ENCODE measurements at places on chromosomes 2 and 18.

DNA sequence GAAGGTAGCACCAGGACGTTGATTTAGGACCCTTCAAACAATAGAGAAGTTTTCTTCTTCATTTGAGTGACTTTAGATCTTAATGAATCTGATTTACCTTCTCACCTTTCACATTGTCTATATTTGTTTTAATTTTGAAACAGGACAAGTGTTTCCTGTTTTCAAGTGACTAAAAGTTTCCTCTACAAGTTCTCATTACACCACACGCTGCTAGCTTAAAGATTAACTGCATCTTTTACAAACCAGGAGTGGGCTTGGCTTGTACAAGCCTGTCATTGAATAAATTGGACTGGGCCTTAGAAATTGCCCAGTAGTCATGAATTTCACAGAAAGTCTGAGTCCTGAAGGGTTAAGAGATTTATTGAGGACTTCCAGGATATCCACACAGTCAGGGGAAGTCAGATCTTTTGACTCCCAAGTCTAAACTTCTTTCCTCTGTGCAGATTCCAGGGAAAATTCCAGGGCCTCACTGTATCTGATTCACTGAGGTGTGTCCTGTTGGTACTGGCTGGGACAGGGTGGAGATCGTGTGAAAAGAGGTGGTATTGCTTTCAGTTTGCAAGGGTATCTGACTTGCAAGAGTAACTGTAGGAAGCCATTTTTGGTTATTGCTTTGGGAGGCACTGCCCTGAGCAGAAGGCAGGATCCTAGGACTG, 3.4 kb downstream of the SGPP2 start:
- no peak for DNase-seq

- DNase-seq: no peak
Measured at GRCh38 chr2:6993229-6993640, 76.0 kb downstream of the RNF144A start.

DNA sequence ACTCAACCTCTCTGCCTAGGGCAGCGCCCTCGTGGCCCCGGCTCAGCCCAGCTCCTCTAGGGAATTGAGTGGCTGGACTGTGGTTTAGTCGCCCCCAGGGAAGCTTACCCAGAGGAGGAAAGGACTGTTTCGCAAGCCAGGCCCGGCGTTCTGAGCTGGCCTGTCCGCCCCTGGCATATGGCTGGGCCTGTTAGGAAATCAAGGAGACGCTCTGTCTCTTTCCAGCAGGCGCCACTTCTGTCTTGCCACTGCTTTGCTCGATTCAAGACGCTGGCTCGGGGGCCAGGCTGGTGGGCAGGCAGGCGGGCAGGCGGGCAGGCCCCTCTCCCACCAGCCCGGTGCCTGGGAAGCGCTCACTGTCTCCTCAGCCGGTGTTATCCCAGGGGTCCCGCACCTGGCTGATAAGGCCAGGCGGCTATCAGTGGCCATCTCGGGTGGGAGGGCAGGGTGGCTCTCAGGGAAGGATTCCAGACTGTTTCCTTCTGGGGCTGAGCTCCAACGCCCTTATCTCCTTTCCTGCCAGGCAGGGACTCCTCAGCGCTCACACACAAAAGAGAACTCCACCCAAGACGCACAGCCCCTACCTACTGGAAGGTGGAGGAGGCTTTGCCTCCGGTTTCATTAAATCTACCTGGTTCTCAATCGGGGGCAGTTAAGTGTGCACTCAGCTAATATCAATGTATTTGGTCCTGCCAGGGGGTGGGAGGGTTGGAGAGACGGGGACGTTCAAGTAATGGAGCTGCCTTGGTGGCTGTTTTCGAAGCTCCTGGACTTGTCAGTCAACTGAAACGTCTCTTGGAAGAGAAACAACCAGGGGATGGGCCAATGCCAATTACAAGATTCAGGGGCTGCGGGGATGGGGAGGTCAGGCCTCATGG, 109.1 kb downstream of the SMAD7 start:
- DNase-seq: no peak

DNA sequence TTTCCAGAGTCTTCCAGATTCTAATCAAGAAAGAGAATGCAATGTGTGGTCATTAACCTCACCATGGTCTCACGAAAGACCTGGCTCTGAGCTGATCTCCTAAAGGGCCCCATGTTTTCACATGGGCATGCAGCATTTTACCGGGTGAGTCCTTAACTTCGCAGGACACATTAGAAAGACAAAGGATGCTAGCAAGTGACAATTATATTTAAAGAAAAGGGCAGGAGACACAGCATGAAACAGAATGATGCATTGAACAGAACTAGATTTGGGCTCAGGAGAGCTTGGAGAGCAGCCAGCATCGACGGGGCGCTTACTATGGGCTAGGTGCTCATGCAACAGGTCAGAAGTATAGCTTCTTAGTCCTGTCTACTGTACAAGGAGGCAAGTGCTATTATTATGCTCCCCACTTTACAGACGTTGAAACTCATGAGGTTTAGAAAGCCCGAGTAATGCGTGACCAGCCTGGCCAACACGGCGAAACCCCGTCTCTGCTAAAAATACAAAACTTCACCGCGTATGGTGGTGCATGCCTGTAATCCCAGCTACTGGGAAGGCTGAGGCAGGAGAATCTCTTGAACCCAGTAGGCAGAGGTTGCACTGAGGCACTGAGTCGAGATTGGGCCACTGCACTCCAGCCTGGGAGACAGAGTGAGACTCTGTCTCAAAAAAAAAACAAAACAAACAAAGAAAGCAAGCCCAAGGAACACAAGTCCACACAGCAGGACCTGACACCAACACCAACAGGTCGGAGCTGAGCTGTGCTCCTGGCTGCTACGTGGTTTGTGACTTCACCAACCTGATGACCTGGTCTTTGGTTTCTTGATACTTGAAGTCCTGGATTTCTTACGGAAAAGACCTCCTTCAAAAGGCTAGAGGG, 16.1 kb downstream of the MBP start:
- DNase-seq: no peak

GRCh38 chr2:119521433-119522050, 2.7 kb downstream of the SCTR start:
- no peak for DNase-seq

DNA sequence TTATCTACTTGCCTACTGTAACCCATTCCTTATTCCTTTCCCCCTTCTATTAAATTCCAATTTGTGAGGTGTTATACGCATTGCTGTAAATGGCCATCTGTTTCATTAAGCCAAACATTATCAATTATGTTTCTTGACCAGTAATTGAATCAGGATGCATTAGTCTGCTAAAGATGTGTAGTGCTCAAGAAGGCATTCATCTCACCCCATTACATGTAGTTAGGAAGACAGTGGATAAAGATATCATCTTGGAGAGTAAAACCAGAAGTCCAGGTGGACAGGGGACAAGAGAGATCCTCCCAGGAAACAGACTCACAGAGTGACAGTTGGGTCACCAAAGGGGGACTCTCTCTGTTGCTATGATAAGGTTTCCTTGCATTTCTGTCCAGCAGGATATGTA, 73.3 kb upstream of the FAM98A start:
- DNase-seq: no peak

- no peak for DNase-seq
Measured at GRCh38 chr2:235541016-235541415, 47.2 kb downstream of the AGAP1 start.

DNA sequence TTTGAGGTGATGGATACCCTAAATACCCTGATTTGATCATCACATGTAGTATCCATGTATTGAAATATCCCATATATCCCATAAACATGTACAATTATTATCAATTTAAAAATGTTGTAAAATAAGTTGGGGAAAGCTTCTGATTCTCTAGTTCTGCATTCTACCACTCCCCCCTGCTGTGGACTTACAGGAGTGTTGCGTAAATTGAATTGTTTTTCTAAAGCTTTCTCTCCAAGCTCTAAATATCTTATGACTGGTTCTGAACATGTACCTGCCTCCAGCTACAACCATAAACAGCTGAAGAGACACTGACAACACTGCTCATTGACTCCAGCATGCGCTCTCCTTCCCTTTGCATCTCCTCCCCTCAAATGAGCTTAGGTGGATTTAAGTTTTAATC, 145.2 kb downstream of the MGAT5 start:
- DNase-seq: no peak

DNA sequence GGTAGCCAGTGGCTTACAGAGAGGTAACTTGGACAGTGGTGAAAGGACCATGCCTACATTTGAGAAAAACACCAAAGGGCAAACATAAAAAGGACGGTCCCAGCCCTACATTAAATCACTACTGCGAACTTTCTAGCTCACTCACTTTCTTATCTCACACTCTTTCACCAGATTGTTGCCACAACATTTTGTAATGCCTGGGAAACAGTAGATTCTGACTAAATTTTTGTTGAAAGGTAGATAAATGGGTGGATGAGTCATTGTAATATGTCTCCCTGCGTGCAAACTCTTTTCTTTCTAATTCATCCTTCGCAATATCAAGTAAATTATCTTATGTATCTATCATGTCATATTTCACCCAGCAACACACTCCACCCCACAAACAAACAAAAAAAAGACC, 192.2 kb downstream of the IRS1 start:
- DNase-seq: no peak

- DNase-seq: no peak
Measured at GRCh38 chr18:362311-363290, 94.8 kb upstream of the THOC1 start.

DNA sequence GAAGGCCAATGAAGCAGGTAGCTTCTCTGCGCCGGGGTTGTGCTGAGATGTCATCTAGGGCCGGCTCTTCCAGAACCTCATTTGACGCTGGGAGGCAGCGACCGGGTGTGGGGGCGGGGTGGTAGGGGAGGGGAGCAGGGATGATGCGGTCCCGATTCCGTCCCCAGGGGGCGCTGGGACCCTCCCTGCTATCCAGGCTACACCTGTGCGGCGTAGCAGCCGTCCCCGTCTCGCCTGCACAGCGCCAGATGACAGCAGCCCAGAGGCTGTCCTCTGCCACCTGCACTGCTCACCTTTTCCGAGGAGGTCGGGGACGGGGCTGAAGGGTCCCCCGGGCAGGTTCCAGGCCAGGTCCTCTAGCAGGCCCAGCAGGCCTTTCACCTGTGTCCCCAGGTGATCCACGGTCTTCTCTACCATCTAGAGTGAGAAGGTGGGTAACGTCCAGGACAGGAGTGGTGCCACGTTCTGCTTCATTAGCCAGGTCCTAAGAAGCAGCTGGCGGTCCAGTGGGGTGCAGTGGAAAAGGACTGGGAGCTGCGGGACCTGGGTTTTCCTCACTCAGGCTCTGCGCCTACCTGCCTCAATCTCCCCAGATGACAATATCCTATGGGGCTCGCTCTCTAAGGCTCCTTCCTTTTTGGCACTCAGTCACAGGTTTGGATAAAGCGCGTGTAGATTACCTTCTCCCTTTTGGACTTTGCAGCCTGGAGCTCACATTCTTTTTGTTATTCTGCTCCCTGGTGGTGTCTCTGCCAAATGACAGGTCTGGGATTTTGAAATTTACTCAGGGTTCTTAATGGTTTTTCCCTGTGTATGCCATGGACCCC, 56.0 kb upstream of the RAB6C start:
- DNase-seq: peak; percentile 54

DNA sequence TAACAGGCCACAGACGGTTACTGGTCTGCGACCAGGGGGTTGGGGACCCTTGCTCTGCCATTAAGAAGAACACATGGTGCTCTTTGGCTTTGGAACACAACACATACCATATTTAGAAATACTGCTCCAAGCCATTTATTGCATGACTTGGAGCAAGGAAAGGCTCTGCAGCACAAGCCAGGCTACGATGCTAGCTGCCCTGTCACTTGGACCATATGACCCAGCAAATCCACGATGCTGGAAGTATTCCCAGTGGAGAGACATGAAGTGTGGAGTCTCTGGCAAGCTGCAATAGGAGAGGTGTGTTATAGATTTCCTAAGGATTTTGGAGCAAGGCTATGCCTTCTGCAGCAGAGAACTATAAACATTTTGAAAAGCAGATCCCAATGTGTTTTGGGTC, 171.2 kb downstream of the HAUS1 start:
- DNase-seq: no peak

DNA sequence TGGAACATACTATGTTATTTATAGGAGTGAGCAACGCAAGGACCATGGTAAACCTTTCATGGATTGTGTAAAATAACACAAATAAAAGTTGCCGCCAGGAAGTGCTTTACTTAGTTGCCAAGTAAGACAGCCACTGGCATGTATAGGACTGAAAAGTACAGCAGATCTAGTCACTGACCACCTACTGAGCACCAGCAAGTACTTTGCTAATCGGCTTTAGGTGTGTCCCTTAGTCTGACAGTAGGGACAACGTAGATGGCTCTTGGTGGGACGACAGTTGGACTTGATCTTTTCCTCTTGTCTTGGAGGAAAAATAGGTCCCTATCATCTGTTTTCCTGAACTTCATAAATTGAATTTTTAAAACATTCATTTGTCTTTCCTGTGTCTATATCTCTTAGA, 13.6 kb upstream of the CXXC1 start:
- DNase-seq: no peak

DNA sequence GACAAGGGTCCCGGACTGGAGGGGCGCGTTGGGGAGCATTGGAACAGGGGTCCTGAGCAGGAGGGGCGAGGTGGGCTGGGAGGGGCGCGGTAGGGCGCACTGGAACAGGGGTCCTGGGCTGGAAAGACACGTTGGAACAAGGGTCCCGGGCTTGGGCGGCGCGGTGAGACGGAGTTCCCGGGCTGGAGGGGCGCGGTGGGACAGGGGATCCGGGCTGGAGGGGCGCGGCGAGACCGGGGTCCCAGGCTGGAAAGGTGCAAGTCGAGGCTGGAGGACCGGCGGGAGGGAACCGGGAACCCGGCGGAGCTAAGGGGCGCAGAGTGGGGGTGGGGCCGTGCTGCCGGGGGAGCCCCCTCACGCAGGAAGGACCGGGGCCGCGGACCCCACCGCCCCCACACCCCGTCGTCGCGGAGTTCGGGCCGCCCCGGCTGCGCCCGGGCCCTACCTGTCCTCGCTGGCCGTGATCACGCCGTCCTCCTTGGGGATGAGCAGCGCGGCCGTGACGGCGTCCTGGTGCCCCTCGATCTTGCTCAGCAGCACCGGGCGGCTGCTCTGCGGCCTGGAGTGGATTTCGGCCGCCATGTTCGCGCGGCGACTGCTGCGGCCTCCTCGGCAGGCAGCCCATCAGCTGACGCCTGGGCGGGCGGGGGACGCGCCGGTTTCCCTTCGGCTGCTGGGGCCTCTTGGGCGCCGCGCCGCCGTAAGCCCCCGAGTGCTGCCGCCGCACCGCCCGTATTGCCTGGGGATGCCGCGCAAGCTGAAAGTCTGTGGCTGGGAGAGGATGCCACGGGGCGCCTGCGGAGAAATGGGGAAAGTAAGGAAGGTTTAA, at the start of gene WDFY1:
WDFY1 (minus strand) TSS at position 633 of the 829 bp plus-strand sequence; CDS start at position 582, 51 bp downstream.
- peak; percentile 77 for DNase-seq

DNA sequence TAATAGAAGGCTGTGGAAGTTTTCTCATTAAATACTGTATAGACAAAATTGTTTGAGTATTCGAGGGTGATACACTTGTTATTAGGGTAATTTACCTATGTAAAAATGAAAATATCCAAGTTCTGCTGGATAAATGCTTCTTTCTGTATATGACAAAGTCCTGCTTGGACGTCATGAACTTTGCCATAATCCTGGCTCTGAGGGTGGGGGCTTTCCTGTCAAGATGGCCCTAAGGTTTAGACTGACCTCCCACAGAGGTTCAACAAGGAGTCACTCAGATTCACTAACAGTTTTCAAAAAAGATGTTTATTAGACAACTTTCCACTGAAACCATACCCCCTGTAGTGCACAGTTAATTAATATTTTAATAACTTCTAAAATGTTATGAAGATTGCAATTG, 52.5 kb upstream of the NABP1 start:
- DNase-seq: no peak

- DNase-seq: peak; percentile 54
Measured at GRCh38 chr2:9252002-9252357, 45.4 kb downstream of the ASAP2 start.
